AG08395 (cell line): ENCODE measurements at places on chromosomes 2 and 18.

DNA sequence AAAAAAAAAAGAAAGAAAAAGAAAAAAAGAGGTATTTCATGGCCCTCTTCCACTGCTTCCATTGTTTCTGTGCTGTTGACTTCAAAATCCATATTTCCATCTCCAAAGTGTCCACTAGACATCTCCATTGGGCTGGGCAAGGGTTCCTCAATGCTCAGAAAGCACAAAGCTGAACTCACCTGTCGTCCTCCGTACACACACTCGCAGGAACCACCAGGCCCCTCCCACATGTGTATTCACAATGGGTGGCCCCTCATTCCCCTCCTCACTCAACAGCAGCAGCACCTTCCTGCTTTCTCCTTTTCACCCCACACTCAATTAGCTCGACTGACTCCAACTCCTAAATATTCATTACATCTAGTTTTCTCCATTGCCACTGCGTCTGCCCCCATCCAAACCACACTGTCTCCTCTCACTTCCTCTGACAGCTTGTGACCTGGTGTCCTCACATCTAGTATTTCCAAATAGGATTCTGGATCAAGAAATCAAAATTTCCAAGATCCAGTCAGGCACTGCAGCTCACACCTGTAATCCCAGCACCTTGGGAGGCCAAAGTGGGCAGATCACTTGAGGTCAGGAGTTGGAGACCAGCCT is 25.2 kb downstream of the OSBPL1A start:
- no peak for DNase-seq

DNA sequence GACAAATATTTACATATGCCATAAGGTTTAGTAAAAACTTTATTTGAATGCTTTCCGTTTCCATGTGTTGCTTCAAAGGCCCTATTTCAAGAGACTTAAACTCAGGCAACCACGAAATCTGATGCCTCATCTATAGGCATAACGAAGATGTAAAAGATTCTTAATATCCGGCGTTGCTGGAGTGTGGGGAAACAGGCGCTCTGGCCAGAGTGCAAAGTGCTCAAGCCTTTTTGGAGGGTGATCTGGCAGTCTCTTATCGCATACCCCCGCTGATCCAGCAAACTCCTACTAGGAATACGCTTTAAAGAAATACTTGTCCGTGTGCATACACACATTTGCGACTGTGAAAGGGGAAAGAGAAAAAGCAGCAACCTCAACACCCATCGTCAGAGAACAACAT is 108.8 kb downstream of the NOL10 start:
- DNase-seq, result no peak

GRCh38 chr2:151037434-151037833 is 224.2 kb downstream of the RBM43 start:
- no peak for DNase-seq

GRCh38 chr2:35228584-35228983 is 1127.0 kb upstream of the CRIM1 start:
- no peak for DNase-seq

- DNase-seq, result no peak
Observed at GRCh38 chr2:119723186-119723585, 36.5 kb upstream of the PTPN4 start.

DNA sequence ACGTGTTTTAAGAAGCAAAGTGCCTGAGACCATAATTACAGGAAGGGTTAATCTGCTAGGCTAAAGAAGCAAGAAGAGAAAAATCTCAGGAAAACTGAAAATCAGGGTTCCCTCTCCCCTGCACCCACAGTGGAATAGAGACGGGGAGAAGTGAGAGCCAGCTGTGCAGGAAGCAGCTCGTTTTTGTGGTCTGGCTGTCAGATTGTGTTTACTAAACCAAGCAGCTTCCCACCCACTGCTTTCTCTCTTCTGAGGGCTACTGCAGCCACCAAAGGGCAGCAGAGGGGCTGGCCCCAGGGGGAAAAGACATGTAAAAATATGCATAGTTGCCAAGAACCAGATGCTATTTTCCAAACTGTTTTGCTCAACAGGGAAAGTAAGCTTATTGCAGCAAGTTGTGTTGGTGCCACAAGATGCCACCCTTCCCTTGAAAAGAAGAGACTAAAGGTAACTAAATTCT is 72.6 kb upstream of the THUMPD2 start:
- DNase-seq, result peak; percentile 63

DNA sequence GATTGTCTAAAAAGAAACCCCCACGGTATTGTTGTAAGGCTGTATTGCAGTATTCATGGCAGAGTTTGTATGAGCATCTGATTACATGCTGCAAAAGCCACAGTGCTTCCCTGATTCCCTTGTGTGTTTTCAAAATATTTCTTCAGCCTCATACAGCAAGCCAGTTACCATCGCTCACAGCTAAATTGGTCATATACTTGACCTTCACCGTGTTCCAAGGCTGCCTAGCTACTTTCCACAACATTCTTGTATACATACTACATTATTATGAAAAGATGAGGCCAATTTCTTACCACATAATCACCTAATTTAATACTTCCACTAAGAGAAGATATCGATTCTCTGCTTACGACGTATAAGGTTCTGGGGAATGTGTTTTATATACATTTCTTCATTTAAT is 576.3 kb upstream of the CNTNAP5 start:
- DNase-seq, result no peak
